Adipocyte (in vitro differentiated cells): ENCODE measurements at places on chromosomes 11 and 22.

DNA sequence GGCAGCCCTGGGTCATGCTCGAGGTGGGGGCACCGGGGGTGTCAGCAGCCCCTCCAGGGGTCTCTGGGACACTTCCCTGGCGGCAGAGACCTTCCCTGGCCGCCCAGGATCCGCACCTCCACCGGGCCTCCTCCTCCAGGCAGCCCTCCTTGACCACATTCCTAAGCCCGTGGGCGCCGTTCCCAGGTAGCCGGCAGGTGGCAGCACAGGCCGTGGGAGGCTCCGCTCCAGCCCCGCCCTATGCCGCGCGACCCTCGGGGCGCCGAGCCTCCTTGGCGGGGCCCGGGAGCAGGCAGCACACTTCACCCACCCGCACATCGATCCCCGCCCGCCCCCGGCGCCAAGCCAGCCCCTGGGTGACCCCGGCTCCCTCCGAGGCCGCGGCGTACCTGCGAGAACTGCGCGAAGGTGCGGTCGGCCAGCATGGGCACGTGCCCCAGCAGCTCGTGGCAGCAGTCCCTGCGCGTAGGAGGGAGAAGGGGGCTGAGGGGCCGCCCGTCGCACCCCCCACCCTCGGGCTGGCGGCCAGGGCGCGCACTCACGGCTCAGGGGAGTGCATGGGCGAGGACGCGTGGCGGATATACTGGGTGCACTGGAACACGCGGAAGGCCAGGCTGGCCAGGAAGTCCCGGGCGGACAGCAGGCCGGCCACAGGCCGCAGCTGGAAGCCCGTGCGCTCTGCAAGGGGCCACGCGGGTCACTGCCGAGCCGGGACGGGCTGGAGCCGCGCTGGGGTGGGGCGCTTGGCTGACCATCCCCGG lies 5.3 kb upstream of the INS start:
- DNase-seq: peak; percentile 33

- no peak for DNase-seq
Observed at GRCh38 chr11:76661306-76661751, 9.2 kb downstream of the LRRC32 start.

DNA sequence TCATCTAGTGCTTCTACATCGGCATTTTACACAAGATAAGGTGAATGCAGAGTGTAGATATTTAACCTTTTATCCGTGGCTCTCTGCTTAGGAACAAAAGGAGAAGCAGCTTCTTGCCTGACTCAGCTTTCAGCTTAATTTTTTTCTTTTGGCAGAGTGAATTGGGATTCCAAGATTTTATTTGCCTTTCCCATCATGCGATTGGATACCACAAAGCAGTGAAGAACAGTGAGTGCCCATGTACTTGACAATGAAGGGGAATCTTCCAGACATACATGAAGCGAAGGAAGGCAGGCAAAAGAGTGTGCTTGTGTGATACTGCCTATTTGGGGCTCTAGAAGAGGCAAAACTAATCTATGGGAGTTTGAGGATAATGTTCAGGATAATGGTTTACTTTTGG lies 17.0 kb upstream of the CHKA start:
- DNase-seq: no peak

- DNase-seq: no peak
Observed at GRCh38 chr11:134438542-134439537, 26.8 kb upstream of the B3GAT1 start.

DNA sequence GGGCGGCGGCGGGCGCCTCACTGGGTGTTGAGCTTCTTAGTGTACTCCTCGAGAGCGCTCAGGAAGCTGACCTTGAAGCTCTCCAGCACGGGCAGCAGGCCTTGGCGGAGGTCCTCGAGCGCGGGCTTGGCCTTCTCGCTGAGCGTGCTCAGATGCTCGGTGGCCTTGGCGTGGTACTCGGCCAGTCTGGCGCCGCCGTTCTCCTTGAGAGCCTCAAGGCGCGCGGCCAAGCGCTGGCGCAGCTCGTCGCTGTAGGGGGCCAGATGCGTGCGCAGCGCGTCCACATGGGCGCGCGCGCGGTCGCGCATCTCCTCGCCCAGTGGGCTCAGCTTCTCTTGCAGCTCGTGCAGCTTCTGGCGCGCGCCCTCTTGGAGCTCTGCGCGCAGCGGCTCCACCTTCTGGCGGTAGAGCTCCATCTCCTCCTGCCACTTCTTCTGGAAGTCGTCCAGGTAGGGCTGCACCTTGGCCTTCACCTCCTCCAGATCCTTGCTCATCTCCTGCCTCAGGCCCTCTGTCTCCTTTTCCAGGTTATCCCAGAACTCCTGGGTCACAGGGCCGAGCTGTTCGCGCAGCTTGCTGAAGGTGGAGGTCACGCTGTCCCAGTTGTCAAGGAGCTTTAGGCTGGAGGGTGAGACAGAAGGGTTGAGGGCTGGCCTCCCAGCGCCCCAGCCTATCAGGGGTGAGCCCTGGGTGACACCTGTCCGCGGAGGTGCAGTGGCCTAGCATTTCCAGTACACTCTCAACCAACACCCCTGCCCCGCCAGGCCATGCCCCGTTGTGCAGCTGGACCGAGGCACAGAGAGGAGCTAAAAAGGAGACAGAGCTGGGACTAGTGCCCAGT lies 1.4 kb downstream of the APOA1 start:
- peak; percentile 92 for DNase-seq

GRCh38 chr11:102111011-102111786 lies 952 bp downstream of the YAP1 start:
- peak; percentile 95 for DNase-seq

DNA sequence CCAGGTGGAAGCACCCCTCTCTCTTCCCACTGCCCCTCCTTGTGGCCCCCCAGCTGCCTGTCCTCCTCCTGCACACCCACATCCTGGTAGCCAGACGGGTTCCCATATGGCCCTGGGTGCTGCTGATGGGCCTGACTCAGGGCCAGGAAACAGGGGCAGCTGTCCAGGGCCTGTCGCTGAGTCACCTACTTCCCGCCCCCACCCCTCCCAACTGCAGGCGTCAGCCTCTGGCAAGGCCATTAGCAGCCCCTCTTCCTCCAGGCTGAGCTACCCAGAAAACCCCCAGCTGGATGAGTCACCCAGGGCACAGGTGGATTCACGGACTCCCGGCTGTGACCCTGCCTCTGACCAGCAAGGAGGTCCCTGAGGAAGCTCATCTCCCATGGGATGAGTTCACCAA lies 6.9 kb upstream of the GAL start:
- DNase-seq: peak; percentile 33

- DNase-seq: no peak
Observed at GRCh38 chr11:57222239-57222638, 14.8 kb downstream of the APLNR start.

- peak; percentile 91 for DNase-seq
Observed at GRCh38 chr22:41940832-41941765, 5.9 kb downstream of the CENPM start.

DNA sequence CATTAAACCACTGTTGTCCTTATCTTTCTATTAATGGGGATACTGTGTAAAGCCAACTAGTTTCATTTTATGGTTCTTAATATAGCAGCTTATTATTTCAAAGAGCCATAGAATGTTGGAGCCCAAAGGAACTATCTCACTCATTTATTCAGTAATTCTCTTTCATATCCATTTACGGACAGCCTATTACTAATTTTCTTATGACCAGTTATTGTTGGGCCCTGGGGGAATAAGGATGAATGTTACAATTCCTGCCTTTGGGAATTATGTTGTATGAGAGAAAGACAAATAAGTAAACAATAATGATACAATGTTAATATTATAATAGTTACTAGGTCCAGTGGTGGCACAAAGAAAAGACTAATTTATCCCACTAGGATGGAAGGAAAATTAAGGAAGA lies 52.4 kb downstream of the AAMDC start:
- no peak for DNase-seq

DNA sequence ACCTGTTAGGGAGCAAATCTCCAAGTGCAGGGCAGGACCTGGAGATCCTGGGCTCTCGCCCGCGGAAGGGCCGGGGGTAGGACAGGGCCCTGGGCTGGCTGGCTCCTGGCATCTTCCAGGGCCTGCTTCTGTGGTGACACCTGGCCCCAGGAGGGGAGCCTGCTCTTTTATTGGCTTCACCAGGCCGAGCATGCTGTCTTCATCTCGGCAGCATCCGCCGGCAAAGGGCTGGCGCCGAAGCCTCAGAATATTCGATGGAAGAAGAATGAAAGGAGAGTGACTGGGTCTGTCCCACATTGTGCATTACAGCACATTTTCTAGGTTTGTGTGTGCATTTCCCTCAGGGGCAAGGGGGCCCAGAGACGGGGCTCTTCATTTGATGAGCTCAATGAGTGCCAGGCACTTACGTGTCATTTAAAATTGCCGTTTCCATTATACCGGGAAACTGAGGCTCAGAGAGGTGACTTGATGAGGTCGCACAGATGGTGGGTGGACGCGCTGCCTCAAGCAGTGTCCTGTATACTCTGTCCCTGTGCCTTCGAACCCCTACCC lies 70.0 kb downstream of the RBX1 start:
- no peak for DNase-seq

DNA sequence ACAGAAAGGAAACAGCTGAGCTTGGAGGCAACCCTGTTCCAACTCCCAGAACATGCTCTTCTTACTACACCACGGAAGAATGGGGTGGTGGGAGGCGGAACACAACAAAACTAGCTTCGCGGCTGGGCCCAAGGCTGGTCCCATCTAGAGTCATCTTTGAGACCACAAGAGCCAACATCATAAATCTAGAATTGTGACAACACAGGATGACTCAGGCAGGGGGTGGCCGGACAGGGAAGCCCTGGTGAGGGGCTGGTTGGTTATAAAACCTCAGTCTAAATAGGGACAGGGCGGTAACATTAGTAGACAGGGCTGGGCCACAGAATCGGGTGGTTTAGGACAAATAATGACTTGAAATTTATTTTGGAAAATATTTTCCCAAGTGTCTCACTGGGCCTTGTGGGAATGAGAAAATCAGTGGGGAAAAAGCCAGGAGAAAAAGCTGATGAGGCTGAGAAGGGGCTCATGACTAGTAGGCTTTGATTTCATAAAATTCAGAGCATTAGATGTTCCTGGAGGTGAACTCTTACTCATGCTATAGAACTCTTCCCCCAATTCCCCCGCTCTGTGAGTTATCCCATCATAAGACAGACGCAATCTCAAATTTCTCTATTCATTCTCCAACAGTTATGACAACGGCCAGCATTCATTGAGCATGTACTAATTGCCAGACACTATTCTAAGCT lies 151.8 kb upstream of the TIMP3 start:
- no peak for DNase-seq
